ENCODE measurements at places on chromosomes 5 and 9.
A peak's percentile ranks its signal among the peaks of the same experiment; 100 is the strongest.

DNA sequence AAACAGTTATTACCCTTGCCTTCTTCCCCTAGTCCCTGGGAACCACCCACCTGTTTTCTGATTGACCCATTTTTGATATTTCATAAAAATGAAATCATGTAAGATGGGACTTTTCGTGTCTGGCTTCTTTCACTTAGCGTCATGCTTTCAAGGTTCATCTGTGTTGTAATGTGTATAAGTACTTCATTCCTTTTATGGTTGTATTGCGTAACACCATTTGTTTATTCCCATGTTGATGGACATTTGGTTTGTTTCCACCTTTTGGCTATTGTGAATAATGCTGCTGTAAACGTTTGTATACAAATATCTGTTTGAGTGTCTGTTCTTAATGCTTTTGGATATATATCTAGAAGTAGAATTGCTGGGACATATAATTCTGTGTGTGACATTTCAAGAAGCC lies 650.1 kb upstream of the COX7C start:
- no peak for DNase-seq

GRCh38 chr5:67085616-67086015 lies 111.0 kb downstream of the CD180 start:
- DNase-seq: peak; percentile 86

DNA sequence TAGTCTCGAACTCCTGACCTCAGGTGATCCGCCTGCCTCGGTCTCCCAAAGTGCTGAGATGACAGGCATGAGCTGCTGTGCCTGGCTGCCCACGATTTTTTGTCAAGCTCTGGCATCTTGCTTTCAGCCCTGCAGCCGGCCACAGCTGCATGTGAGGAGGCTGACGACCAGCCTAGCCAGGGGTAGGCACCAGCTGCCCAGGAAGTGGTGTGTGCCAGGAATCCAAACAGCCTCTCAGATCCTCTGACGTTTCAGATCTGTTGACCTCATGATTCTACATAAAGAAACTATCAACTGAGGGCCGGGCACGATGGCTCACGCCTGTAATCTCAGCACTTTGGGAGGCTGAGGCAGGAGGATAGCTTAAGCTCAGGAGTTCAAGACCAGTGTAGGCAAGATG lies 19.0 kb downstream of the DYNC2I2 start:
- peak; percentile 13 for DNase-seq

DNA sequence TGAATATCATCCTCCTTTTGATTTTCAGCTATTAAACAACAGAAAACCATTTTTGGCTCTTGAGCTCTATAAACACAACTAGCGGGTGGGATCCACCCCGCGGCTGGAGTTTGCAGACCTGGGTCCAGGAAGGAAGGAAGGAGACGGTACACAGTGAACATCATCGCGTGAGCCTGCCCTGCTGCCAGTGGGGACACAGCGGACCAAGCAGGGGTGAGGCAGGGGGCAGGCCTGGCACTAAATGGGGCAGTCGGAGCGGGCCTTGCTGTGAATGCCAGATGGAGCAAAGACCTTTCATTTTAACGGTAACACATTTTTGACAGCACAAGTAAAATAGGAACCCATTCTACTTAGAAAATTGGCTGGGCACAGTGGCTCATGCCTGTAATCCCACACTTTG lies 14.4 kb downstream of the TSPAN17 start:
- DNase-seq: no peak

DNA sequence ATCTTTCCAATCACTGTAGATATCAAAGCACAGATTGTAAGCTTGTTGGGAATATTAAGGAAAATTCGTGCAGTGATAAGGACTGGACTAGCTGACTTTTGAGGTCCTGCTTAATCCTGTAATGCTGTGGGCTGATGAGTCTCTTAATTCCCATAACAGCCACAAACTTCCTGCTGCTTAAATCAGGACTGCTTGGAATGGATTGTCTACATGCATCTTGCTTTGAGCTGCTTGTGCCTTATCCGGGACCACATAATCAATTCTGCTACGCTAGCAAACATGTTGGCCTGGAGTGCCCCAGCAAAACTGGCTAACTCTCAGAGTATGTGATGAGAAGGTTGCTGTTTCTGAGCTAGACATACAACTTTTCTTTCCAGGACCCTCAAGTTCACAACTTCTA lies 79.6 kb downstream of the SNCAIP start:
- no peak for DNase-seq

GRCh38 chr9:19030899-19031298 lies 2.1 kb downstream of the SAXO1 start:
- no peak for DNase-seq

DNA sequence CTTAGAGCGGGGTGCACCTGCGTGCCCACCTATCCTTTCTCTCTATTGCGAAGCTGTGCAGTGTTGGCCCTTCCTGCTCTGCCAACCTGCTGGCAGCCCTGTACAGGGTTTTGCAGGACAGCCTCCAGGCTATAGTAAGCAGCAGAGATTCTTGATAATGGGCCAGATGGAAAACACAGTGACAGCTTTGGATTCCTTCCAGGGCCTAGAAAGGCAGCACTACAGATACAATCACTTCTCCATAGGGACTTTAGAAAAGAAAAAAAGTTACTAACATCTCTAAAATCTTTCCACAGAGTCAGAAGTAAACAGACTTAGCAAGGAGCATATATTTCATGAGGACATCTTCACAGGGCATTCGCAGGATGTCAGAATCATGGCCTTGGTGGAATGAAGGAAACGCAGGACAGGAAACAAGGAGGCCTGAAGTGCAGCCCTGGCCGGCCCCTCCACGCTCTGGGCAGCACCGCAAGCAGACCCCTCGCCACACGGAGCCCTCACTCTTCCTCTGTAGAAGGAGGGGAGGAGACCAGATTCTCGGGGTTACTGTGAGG lies 172.1 kb upstream of the GAS1 start:
- DNase-seq: no peak

DNA sequence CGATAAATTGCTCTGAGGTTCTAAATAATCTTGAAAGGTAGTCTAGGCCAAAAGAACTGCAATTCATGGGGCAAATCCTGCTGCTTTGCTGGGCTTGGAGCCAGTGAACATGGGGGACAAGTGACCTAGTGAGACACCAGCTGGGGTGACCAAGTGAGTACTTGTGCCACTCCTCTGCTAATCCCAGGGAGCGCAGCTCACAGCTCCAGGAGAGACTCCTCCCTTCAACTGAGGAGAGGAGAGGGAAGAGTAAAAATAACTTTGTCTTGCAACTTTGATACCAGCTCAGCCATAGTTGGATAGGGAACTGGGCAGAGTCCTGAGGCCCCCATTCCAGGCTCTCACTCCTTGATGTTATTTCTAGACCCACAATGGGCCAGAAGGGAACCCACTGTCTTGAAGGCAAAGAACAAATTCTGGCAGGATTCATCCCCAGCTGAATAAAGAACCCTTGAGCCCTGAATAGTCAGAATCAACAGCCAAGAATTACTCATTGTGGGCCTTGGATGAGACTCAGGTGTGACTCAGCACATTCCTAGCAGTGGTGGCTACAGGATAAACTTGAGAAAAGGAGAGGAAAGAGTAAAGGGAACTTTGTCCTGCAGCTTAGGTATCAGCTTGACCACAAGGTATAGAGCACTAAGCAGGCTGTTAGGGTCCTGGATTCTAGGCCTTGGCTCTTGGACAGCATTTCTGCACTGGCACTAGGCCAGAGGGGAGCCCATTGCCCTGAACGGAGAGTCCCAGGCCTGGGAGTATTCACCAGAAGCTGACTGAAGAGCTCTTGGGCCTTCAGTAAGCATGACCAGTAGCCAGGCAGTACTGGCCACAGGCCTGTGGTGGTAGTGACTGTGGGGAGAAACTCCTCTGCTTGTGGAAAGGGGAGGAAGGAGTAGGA lies 288.3 kb upstream of the CDH18 start:
- no peak for DNase-seq

GRCh38 chr5:153445875-153446579 lies 44.4 kb upstream of the GRIA1 start:
- DNase-seq: peak; percentile 34

- no peak for DNase-seq
These were observed 193.4 kb downstream of the SH3GL2 start for GRCh38 chr9:17772223-17772622.

GRCh38 chr5:71899865-71900342 lies 180.8 kb downstream of the CARTPT start:
- DNase-seq: no peak

- DNase-seq: no peak
These were observed 302.4 kb downstream of the RAB3C start for GRCh38 chr5:58885260-58885659.
